ENCODE measurements at places on chromosomes 7 and 10.

DNA sequence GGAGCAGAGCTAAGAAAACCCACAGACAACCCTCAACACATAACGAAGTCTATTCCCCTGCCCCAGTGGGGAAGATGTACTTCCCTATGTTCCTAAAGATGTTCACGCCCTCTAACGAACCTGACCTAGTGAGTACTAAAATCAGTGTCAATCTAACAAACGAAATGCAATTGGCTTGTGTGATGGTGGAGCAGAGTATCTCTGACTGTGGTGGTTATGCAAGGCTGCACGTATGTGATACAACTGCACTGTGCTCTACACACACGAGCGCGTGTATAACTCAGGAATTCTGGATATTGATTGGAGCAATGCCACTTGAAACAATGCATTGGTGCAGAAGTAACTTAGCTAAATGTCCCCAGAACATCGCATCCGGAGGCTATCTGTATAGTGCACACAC is 1.3 kb downstream of the ANKRD16 start:
- DNase-seq = no peak

DNA sequence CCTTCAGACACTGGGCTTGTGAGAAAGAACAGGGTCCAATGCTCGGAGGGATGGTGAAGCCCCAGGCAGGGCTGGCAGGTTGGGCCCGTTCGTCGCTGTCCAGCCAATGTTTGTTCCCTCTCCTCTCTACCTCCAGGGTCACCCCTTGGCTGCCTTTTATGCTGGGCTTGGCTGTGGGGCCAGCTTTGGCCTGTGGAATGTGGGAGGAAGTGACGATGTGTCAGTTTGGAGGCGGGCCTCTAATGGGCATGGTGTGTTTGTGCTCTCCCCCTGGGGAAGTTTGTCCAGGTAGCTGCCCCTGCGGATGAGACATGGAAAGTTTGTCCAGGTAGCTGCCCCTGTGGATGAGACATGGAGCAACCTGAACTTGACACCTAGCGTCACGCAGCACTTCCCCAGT is 236.7 kb downstream of the GLRX3 start:
- no peak for DNase-seq

- DNase-seq = no peak
These were observed 16.4 kb downstream of the ITGA8 start for GRCh38 chr10:15703151-15703880.

DNA sequence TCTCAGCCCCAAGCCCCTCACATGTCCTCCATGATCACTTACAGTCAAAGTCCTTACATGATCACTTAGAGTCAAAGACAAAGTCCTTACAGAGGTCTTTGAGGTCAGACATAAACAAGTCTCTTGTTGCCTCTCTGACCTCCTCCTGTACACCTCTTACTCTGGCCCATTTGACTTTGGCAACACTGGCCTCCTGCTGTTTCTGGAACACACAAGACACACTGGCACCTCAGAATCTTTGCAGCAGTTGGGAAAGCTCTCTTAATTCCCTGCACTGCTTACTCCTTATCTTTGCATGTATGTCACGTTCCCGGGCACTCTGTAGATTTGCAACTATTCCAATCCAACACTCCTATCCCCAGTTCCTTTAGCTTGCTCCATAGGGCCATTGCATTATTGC is 102.3 kb downstream of the NSUN6 start:
- no peak for DNase-seq

DNA sequence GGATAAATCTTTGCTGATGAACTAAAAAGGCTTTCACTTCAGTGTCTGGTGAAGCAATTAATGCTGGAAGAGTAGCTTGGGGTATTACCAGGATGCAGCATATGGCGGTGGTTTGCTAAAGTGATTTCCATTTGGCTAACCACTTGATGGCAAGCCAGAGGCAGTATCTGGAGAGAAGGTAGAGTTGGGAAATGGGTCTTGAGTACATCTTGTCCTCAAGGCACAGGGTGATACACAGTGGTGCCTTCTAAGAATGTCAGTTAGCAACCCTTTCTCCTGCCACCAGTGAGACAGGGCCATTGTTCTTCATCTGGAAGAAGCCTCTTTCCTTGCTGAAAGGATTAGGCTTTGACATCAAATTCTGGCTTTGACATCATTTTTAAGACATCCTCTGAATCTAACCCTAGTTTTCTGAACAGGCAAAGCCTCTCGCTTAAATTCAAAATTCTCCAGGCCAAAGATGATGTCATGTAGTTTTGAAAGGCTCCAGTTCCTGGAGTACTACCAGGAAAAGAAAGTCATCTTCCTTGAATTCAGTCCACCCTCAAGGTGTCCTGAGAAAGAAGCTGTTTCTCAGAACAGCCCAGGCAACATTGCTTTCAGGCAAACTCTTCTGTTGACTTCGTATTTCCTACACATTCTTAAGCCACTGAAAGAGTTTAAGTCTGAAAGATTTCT is 162.4 kb downstream of the ARID5B start:
- no peak for DNase-seq

- DNase-seq = no peak
These were observed 147.3 kb upstream of the CDCA7L start for GRCh38 chr7:22093001-22093400.

DNA sequence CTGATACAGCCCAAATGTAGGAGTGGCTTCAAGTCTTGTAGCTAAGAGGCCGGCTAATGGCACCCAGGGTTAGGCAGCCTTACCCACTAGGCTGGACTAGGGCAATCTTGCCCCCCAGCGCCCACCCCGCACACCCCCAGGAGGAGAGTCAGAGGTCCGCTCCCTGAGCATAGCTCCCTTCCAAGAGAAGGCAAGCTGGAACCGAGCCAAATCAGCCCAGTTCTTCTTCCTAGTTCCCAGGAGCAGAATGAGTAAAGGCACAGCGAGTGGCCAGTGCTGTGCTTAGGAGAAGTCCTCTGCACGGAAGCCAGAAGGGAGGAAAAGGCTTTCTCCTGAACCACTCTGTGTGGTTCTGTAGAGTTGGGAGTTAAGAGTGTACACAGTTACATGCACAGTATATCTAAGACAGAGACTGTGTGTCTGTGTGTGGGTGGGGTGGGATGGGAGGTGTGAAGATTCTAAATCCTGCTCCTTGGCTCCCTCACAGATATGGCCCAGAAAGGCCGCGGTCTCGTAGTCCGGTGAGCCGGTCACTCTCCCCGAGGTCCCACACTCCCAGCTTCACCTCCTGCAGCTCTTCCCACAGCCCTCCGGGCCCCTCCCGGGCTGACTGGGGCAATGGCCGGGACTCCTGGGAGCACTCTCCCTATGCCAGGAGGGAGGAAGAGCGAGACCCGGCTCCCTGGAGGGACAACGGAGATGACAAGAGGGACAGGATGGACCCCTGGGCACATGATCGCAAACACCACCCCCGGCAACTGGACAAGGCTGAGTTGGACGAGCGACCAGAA is 59.7 kb upstream of the PDCD4 start:
- no peak for DNase-seq

- DNase-seq = no peak
These were observed 83.0 kb upstream of the CXCL12 start for GRCh38 chr10:44467900-44468299.

DNA sequence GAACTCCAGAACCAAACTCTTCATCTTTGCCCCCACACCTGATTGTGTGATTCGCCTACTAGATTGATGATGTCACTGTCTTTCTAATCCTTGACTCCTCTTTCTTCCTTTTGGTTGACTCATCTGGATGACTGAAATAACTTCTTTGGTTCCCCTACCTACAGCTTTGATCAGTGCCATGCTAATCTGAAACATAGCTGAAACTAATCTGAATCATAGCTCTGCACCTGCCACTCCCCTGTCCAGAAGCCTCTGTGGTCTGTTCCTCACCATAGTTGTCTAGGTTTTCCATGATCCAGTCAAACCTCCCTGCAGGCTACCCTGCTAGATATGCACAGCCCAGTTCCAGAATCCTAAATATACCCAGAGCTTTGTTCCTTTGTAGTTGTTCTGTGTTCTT is 51.9 kb downstream of the ZNF365 start:
- no peak for DNase-seq

DNA sequence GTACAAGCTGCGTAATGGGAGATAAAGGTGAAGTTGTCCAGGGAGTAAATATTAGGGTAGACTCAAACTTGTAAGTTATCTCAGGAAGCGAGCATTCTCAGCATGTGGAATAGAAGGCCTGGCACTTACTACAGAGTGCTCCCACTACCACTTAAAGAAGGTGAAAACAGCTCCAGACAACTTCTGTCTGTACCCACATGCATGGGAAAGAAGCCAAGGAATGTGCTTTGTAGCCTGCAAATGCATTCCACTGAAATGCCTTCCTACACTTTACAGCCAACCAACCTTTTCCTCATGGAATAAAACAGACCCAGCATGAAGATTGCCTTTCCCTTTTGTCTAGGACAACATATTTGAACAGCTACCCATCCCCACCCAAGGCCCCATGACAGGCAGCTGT is 45.4 kb upstream of the NPSR1 start:
- no peak for DNase-seq

DNA sequence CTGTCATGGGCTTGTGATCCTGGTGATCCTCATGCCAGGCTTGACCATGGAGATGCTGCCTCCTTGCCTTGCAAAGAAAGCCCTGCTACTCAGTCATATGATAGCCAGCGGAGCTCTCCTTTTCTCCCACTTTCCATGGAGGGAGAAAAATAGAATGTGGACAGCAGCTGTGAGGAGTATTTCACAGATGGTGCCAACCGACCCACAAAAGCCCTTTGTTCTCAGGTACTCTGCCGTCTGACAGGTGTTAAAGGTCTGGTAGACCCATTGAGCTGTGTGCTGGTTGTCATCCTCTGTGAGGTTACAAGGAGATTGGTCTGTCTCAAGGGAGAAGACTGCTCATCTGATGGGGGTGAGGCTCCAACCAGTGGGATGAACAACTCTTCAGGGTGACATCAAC is 29.5 kb upstream of the COBL start:
- no peak for DNase-seq

GRCh38 chr7:99121496-99122021 is 22.3 kb downstream of the SMURF1 start:
- DNase-seq = no peak

GRCh38 chr7:48617993-48618392 is 306.4 kb upstream of the CDC14C start:
- DNase-seq = no peak

GRCh38 chr10:99996671-99997648 is 12.8 kb downstream of the DNMBP start:
- no peak for DNase-seq

- DNase-seq = no peak
These were observed 361 bp upstream of the PLXDC2 start for GRCh38 chr10:19815731-19816410.

GRCh38 chr10:123007558-123008354 is 839 bp downstream of the IKZF5 start:
- peak; percentile 48 for DNase-seq

DNA sequence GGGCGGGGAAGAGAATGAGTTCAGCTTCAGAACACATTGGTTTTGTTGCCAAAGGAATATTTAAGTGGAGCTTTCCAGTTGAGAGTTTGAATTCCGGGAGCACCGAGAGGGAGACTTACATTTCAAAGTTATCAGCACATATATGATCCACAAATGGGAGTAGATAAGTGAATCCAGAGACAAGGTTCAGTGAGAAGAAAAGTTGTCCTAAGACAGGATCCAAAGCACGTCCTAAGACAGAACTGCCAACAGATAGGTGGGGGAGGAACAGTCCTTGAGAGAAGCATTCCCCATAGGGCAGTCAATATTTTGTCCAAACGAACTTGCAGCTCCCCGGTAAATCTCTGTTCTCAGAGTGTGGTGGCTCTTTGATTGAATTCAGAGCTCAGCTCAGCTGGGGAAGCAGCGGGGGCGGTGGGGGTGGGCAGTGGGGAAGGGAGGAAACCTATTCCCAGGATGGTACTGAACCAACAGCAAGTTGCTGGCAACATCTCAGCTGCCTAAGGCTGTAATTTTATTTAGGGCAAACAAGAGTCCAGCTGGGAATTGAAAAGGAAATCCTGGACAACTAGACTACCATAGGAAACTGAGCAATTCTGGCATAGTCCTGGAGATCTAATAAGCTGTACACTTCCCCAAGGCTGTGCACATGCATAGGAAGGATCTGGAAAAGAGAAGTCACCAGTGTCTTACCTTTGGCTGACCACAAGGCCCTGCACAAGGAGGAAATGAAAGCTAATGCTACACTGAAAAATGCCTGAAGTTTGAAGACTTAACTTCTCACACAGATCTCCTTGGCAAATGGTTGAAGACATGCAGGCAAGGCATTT is 94.2 kb upstream of the CXCL12 start:
- DNase-seq = no peak

- no peak for DNase-seq
These were observed 40.3 kb upstream of the ARID5B start for GRCh38 chr10:61860964-61861758.

- no peak for DNase-seq
These were observed 46.6 kb upstream of the UCN3 start for GRCh38 chr10:5318148-5318547.

- no peak for DNase-seq
These were observed 60.0 kb downstream of the PIK3AP1 start for GRCh38 chr10:96660297-96660696.

- DNase-seq = no peak
These were observed 65.7 kb downstream of the AP3M1 start for GRCh38 chr10:74084955-74085354.

- DNase-seq = no peak
These were observed 188.4 kb upstream of the AGK start for GRCh38 chr7:141362580-141363435.

DNA sequence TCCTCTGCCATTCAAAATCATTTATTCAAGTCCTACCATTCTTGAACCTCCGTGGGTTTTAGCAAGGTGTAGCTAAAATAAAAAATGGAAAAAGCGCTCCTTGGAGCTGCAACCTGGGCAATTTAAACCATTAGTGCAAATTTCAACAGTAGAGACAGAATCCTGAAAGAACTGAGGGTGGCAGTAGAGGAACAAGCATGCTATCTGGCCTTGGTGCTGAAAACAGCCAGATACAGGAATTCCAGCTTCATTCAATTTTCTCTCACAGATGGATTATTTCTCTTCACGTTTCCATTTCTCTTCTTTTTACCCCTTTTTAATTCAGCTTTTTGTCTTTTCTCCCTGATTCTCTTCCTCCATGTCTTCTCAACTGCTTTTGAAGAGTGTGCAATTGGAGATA is 77.7 kb downstream of the OTUD1 start:
- DNase-seq = no peak

DNA sequence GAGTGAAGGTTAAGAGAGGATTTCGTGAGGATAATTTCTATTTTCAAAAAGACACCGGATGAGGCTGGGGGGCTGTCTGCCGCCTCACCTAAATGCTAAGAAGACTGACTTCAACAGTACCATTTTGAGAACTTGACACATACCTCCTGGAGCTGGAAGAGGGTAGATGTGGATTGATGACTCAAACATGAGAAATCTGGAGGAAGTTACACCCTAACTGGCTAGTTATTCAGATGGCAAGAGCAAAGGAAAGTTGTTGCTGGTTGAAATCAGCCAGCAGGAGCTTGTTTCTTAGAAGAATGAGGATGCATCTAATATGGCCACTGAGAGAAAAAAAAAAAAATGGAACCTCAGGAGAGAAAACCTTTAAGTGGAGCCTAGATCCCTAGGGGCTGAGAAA is 76.2 kb upstream of the KIAA1217 start:
- DNase-seq = no peak

DNA sequence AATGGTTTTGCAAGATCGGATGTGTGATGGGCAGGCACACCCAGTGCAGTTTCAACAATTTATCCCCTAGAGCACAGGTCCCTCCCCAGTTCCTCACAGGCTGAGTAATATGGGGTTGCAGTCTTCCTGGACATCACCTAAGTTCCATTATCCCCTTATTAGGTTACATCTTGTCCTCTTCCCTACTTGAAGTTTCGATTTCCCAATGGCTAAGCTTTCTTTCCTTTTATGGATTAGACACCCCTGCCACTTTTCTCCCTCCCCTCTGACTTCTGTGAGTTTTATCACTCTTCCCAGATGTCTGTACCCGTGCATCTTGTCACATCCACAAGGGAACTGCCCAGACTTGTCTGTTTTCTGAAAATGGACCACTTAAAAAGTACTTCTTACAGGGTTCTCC is 2.4 kb upstream of the NIPSNAP2 start:
- no peak for DNase-seq

Measured in central memory CD4-positive, alpha-beta T cell (primary cell).